ENCODE measurements at places on chromosomes 5 and 9.

DNA sequence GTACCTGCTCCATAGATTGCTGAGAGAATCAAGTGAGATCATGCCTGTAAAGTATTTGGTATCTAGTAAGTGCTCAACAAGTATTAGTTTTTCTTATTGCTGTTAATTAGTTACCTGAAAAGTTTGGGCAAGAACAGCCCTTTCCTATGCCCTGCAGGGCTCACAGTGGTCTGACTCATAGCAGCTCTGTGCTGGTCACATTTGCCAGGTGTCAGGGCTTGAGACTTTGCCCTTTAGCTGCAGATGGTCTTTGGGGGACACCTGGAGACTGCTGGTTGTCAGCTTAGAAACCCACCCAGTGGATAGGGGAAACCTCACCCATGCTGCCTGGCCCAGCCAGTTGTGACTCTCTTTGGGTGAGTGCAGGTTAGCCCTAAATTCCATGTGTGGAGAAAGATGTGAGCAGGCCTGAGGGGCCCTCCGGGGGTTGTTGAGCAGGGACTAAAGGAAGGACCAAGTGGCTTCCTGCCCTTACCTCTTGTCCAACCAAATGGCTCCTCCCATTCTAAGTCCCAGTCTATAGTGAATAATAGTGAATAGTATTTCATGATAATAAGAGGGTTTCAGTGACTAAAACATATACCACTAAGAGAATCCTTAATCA is 9.0 kb downstream of the COL27A1 start:
- H3K4me3 ChIP-seq = no peak overlapping the region
- peaks cover 5% of the 10 kb centered on the region for H3K4me1 ChIP-seq
- DNase-seq = no peak
- no peak overlapping the region for H3K27ac ChIP-seq
- H3K27me3 ChIP-seq = peaks cover 6% of the 10 kb centered on the region
- no peaks in the 10 kb centered on the region for H3K36me3 ChIP-seq

DNA sequence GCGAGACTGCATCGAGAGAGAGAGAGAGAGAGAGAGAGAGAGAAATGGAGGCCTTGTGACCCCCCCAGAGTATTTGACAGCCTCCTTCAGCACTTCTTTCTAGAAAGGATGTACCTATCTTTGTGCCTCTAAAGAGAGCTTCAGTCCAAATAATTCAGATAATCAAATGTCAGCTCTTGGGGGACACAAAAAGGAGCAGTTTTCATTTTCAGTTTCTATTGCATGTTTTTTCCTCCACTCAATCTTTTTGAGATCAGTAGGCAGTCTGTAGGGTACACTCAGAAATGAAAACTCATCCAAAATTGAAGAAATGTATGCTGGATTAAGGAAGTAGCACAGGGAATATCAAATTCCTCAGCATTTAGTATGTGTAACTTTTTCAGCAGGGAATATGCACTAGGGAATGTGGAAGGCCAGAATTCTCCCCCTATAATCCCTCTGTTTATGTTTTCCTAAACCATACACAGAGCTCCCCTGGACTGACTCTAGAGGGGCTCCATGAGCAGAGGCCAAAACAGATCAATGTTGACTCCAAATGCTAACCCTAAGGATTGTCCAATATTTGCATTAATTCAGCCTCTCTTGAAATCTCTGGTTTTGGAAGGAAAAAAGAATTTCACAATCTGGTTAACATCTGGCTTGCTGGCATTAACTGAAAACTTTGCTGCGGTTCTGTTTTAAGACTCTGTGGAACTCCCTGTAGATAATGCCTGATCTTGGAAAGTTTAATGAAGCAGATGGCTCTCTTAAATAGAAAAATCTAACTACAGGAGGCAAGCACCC is 250.1 kb downstream of the CEMIP2 start:
- H3K27me3 ChIP-seq = peaks cover 4% of the 10 kb centered on the region
- no peak overlapping the region for H3K27ac ChIP-seq
- H3K4me3 ChIP-seq = no peak overlapping the region
- no peaks in the 10 kb centered on the region for H3K4me1 ChIP-seq

- H3K4me3 ChIP-seq = no peak overlapping the region
- H3K27me3 ChIP-seq = no peaks in the 10 kb centered on the region
- no peaks in the 10 kb centered on the region for H3K4me1 ChIP-seq
- no peak for DNase-seq
Observed at GRCh38 chr9:94108584-94108983, 24.3 kb downstream of the PTPDC1 start.

GRCh38 chr9:110809038-110809595 is 140.5 kb downstream of the MUSK start:
- no peak overlapping the region for H3K27ac ChIP-seq
- H3K27me3 ChIP-seq = peaks cover 2% of the 10 kb centered on the region
- H3K4me1 ChIP-seq = no peaks in the 10 kb centered on the region
- DNase-seq = no peak
- no peaks in the 10 kb centered on the region for H3K36me3 ChIP-seq

DNA sequence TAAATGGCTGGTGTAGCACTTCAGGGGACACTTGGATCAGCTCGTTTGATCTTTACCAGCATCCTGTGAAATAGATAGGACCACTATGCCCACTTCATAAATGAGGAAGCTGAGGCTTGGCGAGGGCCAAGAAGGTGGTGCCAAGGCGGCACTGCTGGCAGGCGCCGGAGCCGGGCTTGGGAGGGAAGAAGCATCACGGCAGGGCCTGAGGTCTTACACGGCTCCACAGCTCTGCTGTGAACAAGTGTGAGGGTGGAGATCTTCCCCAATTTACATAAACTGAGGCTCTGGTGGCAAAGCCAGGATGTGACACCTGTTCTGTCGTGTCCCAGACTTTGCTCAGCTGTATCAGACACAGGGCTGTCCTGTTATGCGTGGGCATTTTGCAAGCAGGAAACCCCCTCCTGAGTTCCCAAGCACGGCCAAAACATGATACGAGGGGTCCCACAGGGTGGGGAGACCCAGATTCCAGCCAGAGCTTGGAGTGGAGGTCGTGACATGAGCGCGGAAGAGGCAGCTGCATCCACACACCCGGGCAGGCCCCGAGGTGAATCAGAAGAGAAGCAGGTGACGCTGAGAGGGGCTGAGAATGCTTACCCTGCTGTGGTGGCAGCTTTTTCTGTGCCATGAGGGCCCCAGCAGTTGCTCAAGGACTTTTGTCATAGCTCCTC is 117.5 kb upstream of the BOD1 start:
- H3K4me3 ChIP-seq = no peak overlapping the region
- no peak overlapping the region for H3K27ac ChIP-seq
- H3K36me3 ChIP-seq = no peaks in the 10 kb centered on the region
- H3K4me1 ChIP-seq = peaks cover 7% of the 10 kb centered on the region
- no peak for DNase-seq
- no peaks in the 10 kb centered on the region for H3K27me3 ChIP-seq

Data from activated naive CD8-positive, alpha-beta T cell treated with anti-CD3 and anti-CD28 coated beads, Interleukin-2, amount 50 U/mL, for 24 hours (primary cell).